ENCODE measurements at places on chromosomes 11 and 22.
A peak's percentile ranks its signal among the peaks of the same experiment; 100 is the strongest.

DNA sequence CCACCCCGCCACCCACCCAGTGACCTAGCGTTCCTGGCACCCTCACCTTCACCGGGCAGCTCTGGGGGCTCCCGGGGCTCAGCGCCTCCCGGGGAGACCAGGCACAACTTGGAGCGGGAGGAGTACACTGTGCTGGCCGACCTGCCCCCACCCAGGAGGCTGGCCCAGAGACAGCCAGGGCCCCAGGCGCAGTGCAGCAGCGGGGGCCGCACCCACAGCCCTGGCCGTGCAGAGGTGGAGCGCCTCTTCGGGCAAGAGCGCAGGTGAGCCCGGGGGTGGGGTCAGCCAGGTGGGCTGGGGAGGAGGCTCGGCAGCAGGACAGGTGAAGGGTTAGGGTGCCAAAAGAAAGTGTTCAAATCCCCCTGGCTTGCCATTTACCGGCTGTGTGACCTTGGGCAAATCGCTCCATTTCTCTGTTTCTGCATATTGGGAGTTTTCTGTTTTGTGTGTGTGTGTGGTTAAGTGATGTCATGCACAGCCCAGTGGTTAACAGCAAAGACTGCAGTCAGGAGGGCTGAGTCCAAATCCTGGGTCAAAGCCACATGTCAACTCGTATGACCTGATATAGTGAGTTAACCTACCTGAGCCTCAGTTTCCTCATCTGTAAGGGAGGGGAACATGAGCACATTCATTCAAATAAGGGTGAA is 29.5 kb downstream of the TRIOBP start:
- no peak for DNase-seq

DNA sequence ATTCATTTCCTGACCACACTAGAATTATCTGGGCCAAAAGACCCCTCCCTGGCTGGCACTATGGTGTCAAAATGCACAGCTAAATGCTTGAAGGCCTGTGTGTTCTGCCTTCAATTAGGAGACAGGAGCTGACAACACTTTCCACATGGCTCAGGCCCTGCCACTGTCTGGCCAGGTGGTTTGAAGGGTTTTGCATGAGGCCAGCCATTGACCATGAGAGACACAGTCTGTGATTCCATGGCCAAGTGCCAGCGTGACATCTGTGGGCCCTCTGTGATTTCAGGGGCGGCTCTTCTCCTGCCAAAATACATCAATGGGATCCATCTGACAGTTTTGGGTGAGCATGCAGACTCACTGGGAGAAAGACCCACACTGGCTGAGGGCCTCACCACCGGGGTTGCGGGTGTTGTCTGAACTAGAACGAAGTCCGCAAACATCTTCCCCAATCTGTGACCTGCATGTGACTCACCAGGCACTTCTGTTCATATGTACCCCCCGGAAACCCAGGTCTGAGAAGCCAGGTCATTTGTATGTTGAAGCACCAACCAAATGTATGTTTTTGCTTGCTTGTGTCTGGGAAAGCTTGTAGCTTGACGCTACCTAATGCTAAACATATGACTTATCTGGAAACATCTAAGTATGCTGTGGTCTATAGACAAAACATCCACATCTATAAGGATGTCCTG is 20.7 kb upstream of the NAV2 start:
- DNase-seq: no peak

- DNase-seq: peak; percentile 71
Observed at GRCh38 chr11:26187639-26188038, 144.3 kb upstream of the ANO3 start.

DNA sequence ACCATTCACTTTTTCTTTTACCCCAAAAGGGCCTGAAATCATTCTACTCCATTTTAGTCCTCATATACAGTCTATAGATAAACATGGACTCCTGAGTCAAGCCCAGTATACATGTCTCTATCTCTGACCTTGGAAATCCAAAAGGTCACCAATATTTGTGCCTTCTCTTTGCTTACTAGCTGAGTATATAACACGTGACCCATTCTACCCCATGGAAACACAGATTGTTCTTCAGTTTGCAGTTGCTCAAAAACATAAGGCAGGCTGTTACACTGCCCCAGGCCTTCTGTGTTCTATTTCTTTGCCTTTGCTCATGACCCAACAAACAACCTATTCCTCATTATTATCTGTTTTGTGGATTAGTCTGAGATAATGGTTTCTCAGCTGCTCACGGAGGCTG is 5.8 kb downstream of the NRIP3 start:
- DNase-seq: no peak

- DNase-seq: no peak
Observed at GRCh38 chr22:40385036-40385782, 14.8 kb downstream of the SGSM3 start.

- no peak for DNase-seq
Observed at GRCh38 chr11:107157809-107158187, 139.5 kb upstream of the GUCY1A2 start.

DNA sequence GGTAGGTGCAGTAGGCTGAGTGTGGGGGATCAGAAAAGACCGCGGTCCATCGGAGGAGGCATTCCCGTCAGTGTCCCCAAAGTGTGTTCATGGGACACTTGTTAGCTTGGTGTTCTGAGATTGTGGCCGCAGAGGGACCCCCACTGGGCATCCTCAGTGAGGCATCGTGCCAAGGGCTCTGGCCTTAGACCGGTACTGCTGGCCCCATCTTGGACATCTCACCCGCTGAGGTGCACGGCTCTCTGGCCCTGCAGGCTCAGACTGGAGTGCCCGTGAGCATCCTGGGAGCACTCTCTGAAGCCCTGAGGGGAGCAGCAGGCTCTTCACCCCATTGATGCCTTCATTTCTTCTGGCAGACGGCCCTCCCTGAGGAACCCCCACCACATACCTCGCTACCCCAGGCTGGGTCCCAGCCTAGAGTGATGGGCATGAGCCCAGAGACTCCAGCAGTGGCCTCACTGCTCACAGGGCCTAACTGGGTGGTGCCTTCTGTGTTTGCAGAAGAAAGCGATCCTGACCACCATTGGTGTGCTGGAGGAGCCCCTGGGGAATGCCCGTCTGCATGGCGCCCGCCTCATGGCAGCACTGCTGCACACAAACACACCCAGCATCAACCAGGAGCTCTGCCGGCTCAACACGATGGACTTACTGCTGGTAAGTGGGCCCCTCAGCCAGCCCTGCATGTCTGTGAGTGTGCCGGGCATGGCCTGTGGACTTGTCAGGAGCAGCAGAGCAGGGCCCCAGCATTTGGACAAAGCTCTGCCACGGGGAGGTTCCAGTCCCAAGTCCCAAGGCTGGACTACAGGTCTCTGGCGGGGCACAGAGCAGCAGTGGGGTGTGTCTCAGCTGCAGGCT is 51.6 kb downstream of the SBF1 start:
- no peak for DNase-seq

- DNase-seq: no peak
Observed at GRCh38 chr22:40407021-40407761, 36.8 kb downstream of the SGSM3 start.

GRCh38 chr11:57277845-57278720 is 41.0 kb upstream of the APLNR start:
- DNase-seq: no peak

DNA sequence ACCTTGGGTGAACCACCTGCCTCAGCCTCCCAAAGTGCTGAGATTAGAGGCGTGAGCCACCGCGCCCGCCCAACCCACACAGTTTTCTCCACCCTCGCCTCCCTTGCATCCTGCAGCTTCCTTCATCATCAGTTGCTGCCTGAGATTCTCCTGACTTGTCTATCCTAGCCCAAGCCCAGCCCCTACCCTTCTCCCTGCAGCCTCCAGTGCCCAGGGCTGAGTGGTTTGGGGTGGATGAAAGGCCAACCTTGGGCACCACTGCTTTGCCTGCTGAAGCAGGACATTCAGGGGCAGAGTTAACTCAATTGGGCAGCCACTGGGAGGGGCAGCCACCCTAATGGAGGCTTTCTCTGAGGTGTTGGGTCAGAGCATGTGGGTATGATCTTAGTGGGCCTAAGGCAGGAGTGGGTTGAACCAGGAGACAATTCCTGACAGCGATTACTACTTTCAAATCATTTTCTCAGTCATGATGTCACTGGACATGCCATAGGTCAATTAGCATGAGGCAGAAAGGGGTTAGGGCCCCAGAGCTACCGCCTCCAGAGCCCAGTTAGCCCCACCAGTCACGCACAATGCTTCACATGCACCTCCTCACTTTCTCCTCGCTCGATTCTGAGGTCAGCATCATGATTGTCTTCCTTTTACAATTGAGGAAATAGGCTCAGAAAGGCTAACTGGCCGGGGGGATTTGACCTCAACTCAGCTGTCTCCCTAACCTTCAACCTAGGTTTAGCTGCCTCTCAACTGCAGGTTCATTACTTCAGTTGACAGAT is 1.0 kb upstream of the FKBP2 start:
- no peak for DNase-seq

DNA sequence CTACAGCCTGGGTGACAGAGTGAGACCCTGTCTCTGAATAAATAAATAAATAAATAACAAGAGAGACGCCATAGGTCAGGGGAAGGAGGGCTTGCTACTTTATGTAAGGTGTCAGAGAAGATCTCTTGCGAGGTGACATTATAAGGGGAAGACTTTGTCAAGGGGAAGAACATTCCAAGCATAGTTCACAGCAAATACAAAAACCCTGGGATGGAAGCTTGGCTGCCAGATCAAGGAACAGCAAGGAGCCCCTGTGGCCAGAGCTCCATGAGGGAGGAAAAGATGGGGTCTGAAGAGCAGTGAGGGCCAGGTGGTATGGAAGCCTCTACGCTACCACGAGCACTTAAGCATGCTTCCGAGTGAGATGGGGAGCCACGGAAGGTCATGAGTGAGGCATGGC is 62.3 kb downstream of the AHNAK start:
- no peak for DNase-seq

DNA sequence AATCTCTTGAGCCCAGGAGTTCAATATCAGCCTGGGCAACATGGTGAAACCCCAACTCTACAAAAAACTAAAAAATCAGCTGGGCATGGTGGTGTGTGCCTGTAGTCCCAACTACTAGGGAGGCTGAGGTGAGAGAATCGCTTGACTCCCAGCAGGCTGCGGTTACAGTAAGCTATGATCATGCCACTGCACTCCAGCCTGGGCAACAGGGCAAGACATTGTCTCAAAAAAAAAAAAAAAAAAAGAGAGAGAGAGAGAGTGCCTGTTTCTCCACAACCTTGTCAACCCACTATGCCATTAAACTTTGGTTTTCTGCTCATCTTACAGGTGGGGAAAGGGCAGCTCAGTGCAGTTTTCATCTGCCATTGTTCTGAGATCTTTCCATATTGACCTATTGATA is 5.1 kb downstream of the FOLR3 start:
- DNase-seq: no peak

GRCh38 chr11:13680501-13681264 is 12.2 kb downstream of the FAR1 start:
- no peak for DNase-seq

- no peak for DNase-seq
Observed at GRCh38 chr22:31814942-31815341, 61.1 kb downstream of the DEPDC5 start.

DNA sequence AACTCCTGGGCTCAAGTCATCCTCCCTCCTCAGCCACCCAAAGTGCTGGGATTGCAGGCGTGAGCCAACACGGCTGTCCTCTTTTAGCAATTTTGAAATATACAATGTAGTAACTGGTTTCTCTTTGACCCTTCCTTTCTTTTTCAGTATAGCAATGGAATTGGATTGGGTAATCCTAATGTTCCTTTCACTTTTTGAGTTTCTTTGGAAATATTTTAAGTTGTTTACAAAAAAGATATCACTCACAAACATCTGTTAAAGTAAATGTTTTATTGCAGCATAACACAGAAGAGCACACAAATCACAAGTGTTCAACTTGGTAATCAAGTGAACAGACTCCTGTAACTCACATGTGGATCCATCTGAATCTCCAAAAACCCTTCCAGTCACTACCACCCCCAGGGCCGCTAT is 44.6 kb upstream of the EP300 start:
- DNase-seq: no peak

DNA sequence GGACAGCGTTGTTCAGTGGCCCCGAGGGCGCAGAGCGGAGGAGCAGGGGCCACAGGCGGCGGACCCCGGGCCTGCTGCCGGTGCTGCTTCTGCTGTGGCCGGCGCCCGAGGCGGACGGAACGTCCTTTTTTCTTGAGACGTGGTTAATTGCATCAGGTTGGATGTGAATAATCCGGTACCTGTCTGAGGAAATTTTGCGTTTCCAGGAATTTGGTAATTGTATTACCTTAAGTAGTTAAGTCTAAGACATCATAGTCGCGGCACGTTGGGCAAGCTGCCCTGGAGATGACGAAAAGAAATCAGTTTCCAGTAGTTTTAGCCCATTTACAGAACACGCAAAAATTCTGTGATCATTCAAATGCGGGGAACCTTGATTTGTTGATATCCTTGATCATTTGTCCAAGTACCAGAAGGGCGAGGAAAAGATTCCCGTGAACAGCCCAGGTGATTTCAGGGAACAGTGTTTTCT is 789 bp downstream of the SPECC1L start:
- no peak for DNase-seq

DNA sequence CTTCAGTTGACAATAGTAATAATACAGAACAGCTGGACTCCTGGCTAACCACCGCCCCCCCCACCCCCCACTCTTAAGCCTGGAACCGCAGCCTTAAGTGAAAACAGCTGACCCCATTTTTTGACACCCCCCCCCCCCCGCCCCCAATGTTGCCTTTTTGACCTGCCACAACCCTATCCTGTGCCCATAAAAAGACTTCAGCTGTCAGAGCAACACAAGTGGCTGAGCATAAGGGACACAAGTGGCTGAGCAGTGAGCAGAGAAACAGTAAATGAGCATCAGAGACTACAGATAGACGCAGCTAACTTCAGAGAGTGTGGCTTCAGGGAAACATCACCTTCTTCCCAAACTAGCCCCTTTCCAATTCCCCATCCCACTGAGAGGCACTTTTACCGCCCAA is 1493.8 kb downstream of the LRRC4C start:
- DNase-seq: no peak

DNA sequence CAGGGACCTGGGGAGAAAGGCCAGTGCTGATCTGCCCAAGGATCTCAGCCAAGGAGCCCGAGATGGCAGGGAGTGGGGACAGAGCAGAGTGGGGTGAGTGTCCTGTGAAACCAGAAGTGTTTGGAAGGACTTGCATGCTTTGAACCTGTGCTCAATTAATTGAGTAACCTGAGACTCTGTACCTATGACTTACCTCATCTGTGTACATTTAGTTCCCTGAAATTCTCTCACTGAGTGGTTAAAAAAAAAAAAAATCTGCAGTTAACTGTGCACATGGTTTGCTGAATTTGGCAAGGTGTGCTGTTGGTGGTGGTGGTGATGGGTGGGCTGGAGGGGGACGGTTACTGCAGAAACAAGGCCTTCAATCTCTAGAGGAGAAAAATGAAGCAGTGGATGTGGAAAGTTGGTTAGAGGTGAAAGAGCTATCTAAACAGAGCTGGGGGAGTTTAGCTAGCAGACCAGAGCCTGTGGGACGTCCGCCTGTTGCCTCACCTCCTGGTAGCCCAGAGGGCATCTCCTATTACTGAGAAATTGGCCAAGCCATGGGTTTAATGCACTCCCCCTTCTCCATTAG is 8.3 kb upstream of the SORL1-AS1 start:
- no peak for DNase-seq

DNA sequence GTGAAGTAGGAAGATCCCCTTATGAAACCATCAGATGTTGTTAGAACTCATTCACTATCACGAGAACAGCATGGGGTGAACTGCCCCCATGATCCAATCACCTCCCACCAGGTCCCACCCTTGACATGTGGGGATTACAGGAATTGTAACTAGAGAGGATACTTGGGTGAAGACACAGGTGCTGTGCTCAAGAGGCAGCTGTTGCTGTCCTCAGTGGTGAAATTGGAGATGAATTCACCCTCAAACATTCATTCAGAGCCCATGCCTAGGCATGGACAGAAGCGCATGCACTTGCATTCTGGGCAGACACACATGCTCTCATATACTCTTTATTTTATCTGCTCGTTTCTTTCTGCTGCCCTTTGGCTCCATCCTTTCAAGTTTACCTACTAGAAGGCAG is 385.0 kb downstream of the INSC start:
- no peak for DNase-seq

All from AG04449 (cell line).